ENCODE measurements at places on chromosomes 13 and 19.

- DNase-seq: no peak
Observed at GRCh38 chr13:32068255-32068654, 36.7 kb downstream of the FRY start.

- no peak for DNase-seq
Observed at GRCh38 chr13:20425819-20426219, 99.8 kb downstream of the CRYL1 start.

- no peak for DNase-seq
Observed at GRCh38 chr13:40404967-40405716, 261.3 kb downstream of the FOXO1 start.

DNA sequence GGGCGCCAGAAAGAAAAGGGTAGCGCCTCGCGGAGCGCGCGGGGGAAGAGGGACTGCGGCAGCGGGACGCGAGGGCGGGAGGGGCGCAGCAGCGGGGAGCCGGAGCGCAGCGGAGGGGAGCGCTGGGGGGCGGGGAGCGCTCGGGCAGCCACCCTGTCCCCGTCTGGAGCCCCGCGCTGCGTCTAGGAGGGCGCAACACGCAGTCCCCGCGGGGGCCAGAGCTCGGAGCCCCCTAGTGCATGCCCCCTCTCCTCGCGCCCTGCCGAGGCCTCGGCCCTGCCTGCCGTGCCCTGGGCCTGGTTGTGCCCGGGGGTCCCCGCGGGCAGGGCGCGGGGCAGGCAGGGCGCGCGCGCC, 37.9 kb downstream of the SOX1 start:
- no peak for DNase-seq

DNA sequence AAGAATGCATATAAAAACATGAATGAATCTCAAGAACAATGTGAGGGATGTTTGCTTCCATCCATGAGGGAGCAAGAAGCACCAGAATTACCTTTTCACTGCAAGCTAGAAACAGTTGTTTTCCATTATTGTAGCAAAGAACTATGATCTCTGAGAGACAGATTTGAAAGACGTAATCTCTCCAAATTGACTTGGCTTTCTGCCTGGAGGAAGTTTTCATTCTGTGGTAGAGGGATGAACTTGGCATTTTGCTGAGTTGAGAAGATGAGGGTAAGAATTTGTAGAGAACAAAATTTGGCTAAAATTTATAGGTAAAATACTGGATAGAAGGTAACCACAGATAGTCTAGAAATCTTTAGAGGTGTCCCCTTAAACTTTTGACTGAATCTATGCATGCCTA, 496.8 kb downstream of the TDRD3 start:
- no peak for DNase-seq

- DNase-seq: no peak
Observed at GRCh38 chr13:111956261-111957151, 110.4 kb upstream of the SOX1 start.

DNA sequence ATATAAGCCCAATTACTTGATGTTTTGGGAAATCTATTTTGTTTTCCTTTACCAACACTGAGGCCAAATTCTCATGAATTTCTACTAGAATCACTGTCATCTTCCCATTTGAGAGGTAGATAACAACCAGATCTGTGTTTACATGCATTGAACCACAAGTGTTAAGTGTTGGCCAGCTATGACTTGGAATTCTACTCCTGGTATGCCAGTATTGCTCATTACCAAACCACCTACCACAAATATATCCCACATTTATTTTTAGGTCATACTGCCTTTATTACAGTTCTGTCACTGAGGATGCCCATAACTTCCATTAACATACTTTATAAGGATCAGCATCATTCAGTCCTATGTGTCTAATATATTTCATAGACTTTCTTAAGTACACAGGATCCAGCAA, 328.9 kb downstream of the DIAPH3 start:
- DNase-seq: no peak

GRCh38 chr13:40337651-40338050, 328.8 kb downstream of the FOXO1 start:
- no peak for DNase-seq

Data from NT2/D1 (cell line).